Upper lobe of left lung (tissue), 6 donors: ENCODE measurements at places on chromosomes 5 and 9. TPM values are rescaled to one million over a fixed set of nuclear protein-coding genes. Genes with fewer than 3 reads are reported as not detected.
A peak's percentile ranks its signal among the peaks of the same experiment; 100 is the strongest.

The NUP214 gene
- total RNA-seq, result 50.2 TPM

The PHYHD1 gene
- 61.3 TPM for total RNA-seq

The PDGFRB gene
- 113 TPM for total RNA-seq

The AGXT2 gene
- total RNA-seq, result not detected

GRCh38 chr9:35395076-35395705 is 94.7 kb upstream of the RUSC2 start:
- DNase-seq, result no peak
- no peak overlapping the region for H3K27ac ChIP-seq
- no peaks in the 10 kb centered on the region for H3K4me1 ChIP-seq
- no peaks in the 10 kb centered on the region for H3K27me3 ChIP-seq
- H3K36me3 ChIP-seq, result peaks cover 47% of the 10 kb centered on the region

The TRPM3 gene
- total RNA-seq, result 0.10 TPM

DNA sequence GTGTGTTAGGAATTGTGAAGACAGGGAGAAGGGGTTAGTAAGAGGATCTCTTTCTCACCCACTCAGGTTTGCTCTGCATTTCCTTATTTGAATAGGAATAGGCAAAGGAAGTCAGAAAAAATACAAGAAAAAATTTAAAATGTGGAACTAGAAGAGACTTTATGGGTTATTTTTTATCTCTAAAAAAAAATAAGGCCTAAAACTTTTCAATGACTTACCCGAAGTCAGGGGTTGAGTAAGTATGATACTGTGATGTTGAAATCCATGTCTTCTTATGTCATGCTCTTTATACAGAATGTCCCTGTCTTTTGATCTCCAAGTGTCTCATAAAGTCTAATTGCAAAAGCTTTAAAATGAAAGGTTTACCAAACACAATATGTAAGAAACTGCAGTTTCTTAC is 148.3 kb upstream of the PIK3R1 start:
- H3K36me3 ChIP-seq, result no peaks in the 10 kb centered on the region
- no peak for DNase-seq
- no peaks in the 10 kb centered on the region for H3K4me1 ChIP-seq
- no peaks in the 10 kb centered on the region for H3K27me3 ChIP-seq
- no peak overlapping the region for H3K27ac ChIP-seq
- no peak overlapping the region for H3K4me3 ChIP-seq

DNA sequence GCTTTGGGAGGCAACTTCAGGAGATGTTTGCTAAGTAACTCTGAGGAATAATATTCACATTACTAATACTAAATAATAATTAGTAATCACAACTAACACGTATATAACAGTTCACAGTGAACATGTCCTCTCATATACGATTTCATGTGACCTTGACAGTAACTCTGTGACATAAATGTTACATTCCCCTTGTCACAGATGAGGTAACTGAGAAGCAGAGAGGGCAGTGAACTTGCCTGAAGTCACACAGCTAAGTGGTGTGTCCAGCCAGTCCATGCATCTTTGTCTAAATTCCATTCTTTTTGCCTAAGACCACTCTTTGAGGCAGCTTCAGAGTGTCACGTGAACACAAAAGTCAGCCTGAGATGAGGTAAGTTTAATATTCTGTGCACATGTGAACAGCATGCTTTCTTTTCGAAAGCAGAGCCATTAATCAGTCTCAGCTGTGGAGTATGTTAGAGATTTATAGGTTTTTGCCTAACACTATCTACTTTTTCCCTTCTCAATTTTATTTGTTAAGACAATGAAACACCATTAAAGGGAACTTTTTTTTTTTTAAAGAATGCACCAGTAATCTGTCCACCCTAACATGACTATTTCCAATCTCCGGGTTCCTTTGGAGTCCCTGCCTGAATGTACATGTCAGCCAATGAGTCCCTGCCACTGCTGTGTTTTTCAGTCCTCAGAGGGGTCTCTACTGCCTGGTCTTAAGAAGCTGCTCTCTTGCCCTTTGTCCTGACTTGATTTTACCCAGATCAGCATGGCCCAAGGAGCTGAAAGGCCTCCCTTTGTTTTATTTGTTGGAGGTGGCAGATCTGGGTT is 43.5 kb downstream of the SH3PXD2B start:
- H3K27me3 ChIP-seq, result no peaks in the 10 kb centered on the region
- H3K36me3 ChIP-seq, result no peaks in the 10 kb centered on the region
- no peak for DNase-seq

GRCh38 chr9:71795097-71795813 is 26.9 kb upstream of the CEMIP2 start:
- no peak for DNase-seq
- no peak overlapping the region for H3K4me3 ChIP-seq
- no peaks in the 10 kb centered on the region for H3K36me3 ChIP-seq
- H3K27me3 ChIP-seq, result no peaks in the 10 kb centered on the region

GRCh38 chr5:68343421-68343826 is 127.9 kb downstream of the PIK3R1 start:
- H3K4me1 ChIP-seq, result peaks cover 12% of the 10 kb centered on the region
- H3K27me3 ChIP-seq, result no peaks in the 10 kb centered on the region
- no peak for DNase-seq

DNA sequence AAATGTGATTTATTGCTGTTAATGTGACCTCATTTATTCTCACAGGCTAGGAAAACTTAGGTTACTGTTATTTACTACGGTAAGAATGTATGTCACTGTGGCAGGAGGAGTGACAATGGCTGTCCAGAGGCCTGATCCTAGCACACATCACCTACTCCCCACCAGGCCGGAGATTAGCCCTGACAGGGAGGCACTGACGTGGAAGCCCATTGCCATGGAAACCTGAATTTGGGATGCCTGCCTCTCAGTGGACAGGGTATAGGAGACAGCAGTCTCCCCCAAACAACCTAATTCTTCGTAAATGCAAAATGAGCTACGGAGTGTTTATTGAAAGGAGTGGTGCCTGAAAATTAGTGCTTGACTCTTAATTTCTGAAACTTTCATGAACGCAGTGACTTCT is 87.6 kb upstream of the SMARCA2 start:
- H3K27ac ChIP-seq, result no peak overlapping the region
- no peaks in the 10 kb centered on the region for H3K36me3 ChIP-seq
- DNase-seq, result no peak
- no peak overlapping the region for H3K4me3 ChIP-seq
- no peaks in the 10 kb centered on the region for H3K27me3 ChIP-seq
- no peaks in the 10 kb centered on the region for H3K4me1 ChIP-seq

GRCh38 chr9:82073551-82074543 is 85.3 kb downstream of the SPATA31D1 start:
- H3K4me1 ChIP-seq, result no peaks in the 10 kb centered on the region
- no peaks in the 10 kb centered on the region for H3K36me3 ChIP-seq
- no peaks in the 10 kb centered on the region for H3K27me3 ChIP-seq
- no peak overlapping the region for H3K27ac ChIP-seq
- DNase-seq, result no peak
- H3K4me3 ChIP-seq, result no peak overlapping the region

The ZNF879 gene
- 5.1 TPM for total RNA-seq

The OTULINL gene
- 36.4 TPM for total RNA-seq

The DCP2 gene
- total RNA-seq, result 53.8 TPM

The TXNDC15 gene
- 70.2 TPM for total RNA-seq

The SLC6A3 gene
- 0.20 TPM for total RNA-seq

- H3K4me3 ChIP-seq, result peak overlapping the region; percentile 62
- H3K27me3 ChIP-seq, result no peaks in the 10 kb centered on the region
- DNase-seq, result no peak
- peak overlapping the region; percentile 93 for H3K27ac ChIP-seq
- peaks cover 41% of the 10 kb centered on the region for H3K4me1 ChIP-seq
Observed at GRCh38 chr9:89606624-89607311, 2.0 kb downstream of the GADD45G start.

GRCh38 chr5:65108786-65109743 is 340.3 kb downstream of the CWC27 start:
- H3K36me3 ChIP-seq, result no peaks in the 10 kb centered on the region
- no peaks in the 10 kb centered on the region for H3K27me3 ChIP-seq
- H3K4me3 ChIP-seq, result no peak overlapping the region
- no peak overlapping the region for H3K27ac ChIP-seq
- no peak for DNase-seq

The SLC46A2 gene
- total RNA-seq, result 23.6 TPM

The CDKN2B gene
- total RNA-seq, result 53.1 TPM

The CYSRT1 gene
- 0.44 TPM for total RNA-seq

- no peak for DNase-seq
- H3K27me3 ChIP-seq, result no peaks in the 10 kb centered on the region
- no peak overlapping the region for H3K27ac ChIP-seq
Observed at GRCh38 chr5:111706345-111706744, 50.6 kb downstream of the NREP start.

DNA sequence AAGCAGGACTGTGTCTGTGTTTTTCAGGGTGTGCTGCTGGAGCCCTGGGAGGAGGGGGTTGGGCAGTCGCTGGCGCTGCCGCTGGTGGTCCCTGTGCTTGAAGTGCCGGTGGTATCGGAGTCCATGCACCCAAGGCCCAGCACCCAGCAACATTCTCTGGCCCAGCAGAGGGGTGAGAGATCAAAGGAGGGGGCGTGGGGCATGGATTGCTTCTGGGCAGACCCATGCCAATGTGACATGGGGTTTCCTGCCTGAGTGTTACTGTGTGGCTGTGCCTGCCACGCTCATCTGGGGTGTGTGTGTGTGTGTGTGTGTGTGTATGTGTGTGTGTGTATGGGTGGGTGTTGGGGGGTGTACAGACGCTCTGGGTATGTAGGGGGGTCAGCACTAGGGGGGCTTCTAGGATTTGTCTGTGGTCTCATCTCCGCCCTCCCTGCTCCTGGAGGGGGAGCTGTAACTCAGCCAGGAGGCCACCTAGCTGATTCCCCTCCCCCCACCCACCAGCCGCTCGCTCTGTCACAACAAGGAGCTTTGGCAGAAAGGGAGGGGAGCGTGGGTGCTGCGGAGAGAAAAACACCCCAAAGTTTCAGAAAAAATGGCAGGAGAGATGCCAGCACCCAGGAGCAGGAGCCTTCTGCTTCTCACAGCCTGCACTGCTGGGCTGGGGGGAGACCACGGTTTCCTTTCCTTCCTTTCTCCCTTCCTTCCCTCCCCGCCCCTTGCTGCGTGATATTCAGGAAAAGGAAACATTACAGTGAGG is 35.9 kb upstream of the HSPA9 start:
- peaks cover 23% of the 10 kb centered on the region for H3K4me1 ChIP-seq
- no peaks in the 10 kb centered on the region for H3K36me3 ChIP-seq
- H3K27me3 ChIP-seq, result no peaks in the 10 kb centered on the region
- H3K4me3 ChIP-seq, result peak overlapping the region; percentile 38
- DNase-seq, result no peak

DNA sequence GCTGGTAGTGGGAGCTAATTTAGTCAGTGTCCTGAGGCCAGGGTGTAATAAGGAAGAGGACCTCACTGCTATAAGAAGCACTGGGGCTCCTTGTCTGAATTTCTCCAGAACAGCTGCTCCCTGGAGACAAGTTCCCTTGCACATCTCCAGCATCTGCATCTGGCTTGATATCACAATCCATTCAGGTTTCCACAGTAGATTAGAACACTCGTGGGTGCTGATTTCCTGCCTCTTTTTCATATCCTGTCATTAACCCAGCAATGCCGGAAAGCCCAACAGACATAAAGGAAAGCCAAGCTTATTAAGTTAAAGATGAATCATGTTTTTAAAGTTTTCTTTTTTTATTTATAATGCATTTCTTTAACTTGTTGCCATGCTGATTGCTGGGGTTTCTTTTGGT is 232.3 kb upstream of the WWC1 start:
- H3K27ac ChIP-seq, result no peak overlapping the region
- no peaks in the 10 kb centered on the region for H3K27me3 ChIP-seq
- H3K36me3 ChIP-seq, result no peaks in the 10 kb centered on the region

The BARX1 gene
- not detected for total RNA-seq

- H3K4me3 ChIP-seq, result no peak overlapping the region
- no peak for DNase-seq
- no peak overlapping the region for H3K27ac ChIP-seq
- peaks cover 35% of the 10 kb centered on the region for H3K4me1 ChIP-seq
Observed at GRCh38 chr5:172779691-172780341, 8.8 kb upstream of the DUSP1 start.

The DMRT2 gene
- 0.43 TPM for total RNA-seq

- H3K27me3 ChIP-seq, result no peaks in the 10 kb centered on the region
- no peaks in the 10 kb centered on the region for H3K4me1 ChIP-seq
- H3K27ac ChIP-seq, result peak overlapping the region; percentile 62
- DNase-seq, result no peak
- no peak overlapping the region for H3K4me3 ChIP-seq
Observed at GRCh38 chr9:123335193-123335985, 20.6 kb upstream of the CRB2 start.

DNA sequence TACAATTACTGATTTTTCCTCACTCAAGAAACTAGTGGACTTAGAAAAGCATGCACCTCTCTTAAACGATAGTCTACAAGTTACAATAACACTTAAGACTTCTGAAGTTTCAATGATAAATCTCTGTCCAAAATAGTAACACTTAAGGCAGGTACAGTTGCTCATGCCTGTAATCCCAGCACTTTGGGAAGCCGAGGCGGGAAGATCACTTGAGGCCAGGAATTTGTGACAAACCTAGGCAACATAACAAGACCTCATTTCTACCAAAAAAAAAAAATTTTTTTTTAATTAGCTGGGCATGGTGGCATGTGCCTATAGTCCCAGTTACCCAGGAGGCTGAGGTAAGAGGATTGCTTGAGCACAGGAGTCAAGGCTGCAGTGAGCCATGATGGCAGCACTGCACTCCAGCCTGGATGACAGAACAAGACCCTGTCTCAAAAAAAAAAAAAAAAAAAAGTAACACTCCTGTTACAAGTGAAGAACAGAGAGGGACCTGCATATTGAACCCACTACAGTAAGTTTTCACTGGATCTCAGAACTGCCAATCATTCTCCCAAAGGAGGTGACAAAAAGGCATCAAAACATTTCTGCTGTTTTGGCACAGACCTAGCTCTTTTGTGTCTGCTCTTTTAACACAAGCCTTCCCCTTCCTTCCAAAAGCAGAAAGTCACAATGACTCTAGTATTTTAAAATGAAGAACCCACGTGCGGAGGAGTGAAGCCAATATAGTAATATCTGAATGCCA is 3.5 kb downstream of the ABITRAM start:
- peaks cover 21% of the 10 kb centered on the region for H3K4me1 ChIP-seq
- peaks cover 49% of the 10 kb centered on the region for H3K36me3 ChIP-seq
- H3K27ac ChIP-seq, result no peak overlapping the region
- no peaks in the 10 kb centered on the region for H3K27me3 ChIP-seq

The LCN15 gene
- total RNA-seq, result not detected

DNA sequence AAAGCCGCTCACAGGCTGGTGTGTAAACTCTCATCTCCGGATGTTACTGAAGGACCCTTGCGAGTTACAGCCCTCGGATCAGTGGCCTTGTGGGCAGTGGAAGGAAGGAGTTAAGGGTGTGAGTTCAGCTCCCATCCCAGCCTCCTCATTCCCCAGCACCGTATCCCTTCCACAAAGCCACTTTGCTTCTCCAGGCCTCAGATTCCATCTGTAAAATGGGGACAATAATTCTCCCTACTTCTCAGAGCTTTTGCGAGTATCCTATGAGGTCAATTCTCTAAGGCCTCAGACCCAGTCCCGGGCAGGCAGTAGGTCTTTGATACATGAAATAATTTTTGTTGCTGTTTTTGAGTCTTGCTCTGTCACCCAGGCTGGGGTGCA is 141.3 kb downstream of the C9orf50 start:
- no peak overlapping the region for H3K27ac ChIP-seq
- H3K27me3 ChIP-seq, result no peaks in the 10 kb centered on the region
- H3K36me3 ChIP-seq, result no peaks in the 10 kb centered on the region
- no peak for DNase-seq
